ENCODE measurements at places on chromosomes 5 and 9.

DNA sequence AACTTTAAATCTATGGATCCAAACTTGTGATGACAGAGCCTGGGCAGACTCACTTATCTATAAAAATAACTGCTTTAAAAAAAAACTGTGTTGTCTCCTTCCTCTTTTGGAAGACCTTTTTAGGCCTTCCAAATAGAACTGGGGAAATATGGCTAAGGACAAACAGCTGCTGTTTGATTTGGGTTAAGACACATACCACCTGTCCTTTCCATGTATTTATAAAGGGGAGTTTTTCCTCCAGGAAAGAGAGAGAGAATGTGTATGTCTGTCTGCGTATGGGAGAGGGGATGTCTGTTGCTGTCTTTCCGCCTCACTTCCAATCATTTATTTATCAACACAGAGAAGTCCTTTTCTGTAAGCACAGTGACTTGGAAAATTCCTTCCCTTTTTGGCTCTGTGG lies 2.8 kb downstream of the ARHGEF37 start:
- DNase-seq = no peak

DNA sequence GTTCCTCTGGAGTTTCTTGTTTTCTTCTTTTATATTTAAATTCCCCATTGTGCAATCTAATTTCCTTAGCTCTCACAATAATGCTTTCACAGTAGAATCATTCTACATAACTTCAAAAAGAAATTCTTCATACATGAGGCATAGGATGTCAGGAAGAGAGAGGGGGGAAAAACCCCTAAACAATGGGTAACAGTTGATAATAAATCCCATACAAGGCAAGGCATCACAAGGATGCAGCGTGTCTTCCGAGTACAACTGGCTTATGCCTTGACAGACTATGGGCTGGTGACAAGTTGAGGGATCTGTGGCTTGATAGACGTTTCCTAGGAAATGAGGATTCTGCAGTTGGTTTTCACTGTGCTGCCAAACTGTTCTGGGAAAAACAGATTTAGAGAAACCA lies 247.4 kb downstream of the ARL15 start:
- no peak for DNase-seq

GRCh38 chr5:128334010-128334716 lies 203.9 kb downstream of the FBN2 start:
- no peak for DNase-seq

GRCh38 chr9:13967438-13967837 lies 346.5 kb downstream of the NFIB start:
- no peak for DNase-seq

DNA sequence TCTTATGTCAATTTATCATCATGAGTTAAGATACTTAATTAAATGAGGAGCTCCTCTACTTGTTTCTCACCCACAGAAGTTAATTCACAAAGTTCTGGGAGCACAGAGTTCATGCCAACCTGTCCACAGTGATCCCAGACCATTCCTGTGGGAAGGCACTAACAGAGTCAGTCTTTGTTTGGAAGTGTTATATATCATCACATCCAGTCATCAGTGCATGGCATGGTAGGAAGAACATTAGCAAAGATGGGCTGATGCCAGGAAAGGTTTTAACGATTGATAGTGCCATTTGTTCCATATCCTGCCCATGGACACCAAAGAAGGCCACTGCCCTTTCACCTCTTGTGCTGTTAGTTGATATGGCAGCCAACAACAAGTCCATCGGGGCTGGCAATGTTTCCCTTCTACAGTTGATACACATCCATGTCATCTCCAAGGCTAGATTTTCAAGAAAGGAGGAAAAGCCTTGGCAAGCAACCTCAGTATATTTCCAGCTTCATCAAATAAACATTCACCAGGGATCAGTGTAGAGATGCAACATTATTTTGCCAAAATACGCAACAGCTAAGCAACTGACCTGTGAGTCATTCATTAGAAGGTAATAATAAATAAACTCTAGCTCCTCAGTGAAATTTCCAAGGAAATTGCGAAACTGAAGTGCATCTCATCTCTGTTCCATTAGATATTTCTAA lies 169.6 kb downstream of the RORB start:
- no peak for DNase-seq

All from kidney glomerular epithelial cell (primary cell).